Lung (tissue), 17 donors: ENCODE measurements at places on chromosomes 2 and 18. TPM values are rescaled to one million over a fixed set of nuclear protein-coding genes. Genes with fewer than 3 reads are reported as not detected.

VRK2 gene
- polyA plus RNA-seq, result 11.2 TPM

TDRD15 gene
- not detected for polyA plus RNA-seq

TRPM8 gene
- polyA plus RNA-seq, result not detected

ALPG gene
- polyA plus RNA-seq, result 0.14 TPM

CDH19 gene
- 0.13 TPM for polyA plus RNA-seq

AGXT gene
- 0.16 TPM for polyA plus RNA-seq

ACMSD gene
- polyA plus RNA-seq, result 0.14 TPM

ASIC4 gene
- polyA plus RNA-seq, result 0.02 TPM

PIK3C3 gene
- 27.1 TPM for polyA plus RNA-seq

DNA sequence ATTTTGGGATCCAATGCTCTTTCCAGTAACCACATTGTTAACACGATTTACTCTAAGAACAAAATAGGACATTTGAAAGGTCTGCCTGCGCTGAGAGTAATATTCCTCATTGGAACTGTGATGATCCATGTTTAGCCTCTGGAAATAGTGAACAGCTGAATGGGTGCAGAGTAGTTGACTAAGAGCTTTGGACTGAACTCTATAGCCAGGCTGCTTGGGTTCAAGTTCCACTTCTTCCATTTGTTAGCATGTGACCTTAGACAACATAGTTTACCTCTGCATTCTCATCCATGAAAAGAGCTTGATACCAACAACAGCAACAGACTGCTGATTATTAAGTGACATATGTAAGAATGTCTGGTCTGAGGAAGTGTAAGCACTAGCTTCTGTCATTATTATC, 128.3 kb upstream of the MMADHC start:
- no peak for DNase-seq
- H3K4me1 ChIP-seq, result peaks cover 5% of the 10 kb centered on the region
- no peak overlapping the region for H3K27ac ChIP-seq
- H3K27me3 ChIP-seq, result no peaks in the 10 kb centered on the region
- H3K4me3 ChIP-seq, result no peak overlapping the region
- no peaks in the 10 kb centered on the region for H3K36me3 ChIP-seq

DNA sequence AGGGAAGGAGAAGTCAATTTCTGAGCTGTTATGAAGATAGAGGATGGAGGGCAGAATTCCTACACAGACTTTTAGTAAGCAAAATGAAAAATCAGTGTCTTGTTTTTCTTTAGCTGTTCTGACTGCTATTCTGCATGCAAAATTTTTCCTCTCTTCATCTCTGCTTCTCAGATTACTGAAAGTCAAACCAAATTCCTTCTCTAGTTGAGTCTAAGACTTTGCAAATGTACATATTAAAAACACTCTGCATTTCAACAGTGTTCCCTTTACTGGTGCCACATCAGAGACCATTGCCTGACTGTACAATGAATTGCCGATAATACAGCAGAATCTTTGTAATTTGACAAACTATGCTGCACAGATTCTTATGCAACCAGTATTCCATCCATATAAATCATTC, 198.8 kb downstream of the EXOC6B start:
- H3K4me1 ChIP-seq, result peaks cover 22% of the 10 kb centered on the region
- H3K27ac ChIP-seq, result no peak overlapping the region
- DNase-seq, result peak; percentile 18
- H3K36me3 ChIP-seq, result peaks cover 1% of the 10 kb centered on the region

- no peak overlapping the region for H3K27ac ChIP-seq
- DNase-seq, result no peak
- no peak overlapping the region for H3K4me3 ChIP-seq
Measured at GRCh38 chr2:86411396-86411795, 29.8 kb upstream of the KDM3A start.

DNA sequence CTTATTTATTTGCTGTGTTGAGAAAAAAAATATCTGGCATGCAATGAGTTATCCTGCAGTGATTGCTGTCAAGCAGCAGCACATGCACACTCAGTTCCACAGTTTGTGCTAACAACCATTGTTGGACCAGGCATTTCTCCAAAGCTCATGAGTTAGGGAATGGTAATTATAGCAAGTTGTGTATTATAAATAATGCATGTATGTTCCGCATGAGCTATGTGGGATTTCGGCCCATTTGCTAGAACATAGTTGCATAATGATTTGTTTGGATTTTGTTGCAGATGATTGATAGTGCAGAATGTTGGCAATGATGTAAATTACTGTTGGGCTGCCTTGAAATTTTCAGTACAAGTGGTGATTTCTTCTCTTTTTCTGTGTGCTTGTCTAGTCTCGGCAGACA, 10.7 kb downstream of the KCNJ3 start:
- H3K4me3 ChIP-seq, result no peak overlapping the region
- no peaks in the 10 kb centered on the region for H3K27me3 ChIP-seq
- peak; percentile 15 for DNase-seq
- H3K27ac ChIP-seq, result no peak overlapping the region
- no peaks in the 10 kb centered on the region for H3K36me3 ChIP-seq

DNA sequence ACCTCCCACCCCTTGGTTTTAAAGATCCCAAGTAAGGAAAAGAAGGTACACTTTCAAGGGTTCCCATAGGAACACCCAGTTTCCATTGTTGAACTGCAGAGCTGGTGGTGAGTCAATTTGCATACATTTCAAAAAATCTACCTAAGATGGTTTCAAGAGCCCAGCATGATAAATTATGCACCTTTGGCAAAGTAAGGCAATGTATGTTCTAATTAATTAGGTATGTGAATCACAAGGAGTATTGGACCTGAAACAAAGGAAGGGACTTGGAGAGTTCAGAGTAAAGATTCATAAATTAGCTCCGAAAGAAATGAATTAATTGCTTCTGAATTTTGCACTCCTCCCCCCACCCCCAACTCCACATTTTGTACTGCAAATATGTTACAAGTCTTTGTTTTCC, 459.7 kb downstream of the LRATD1 start:
- H3K4me3 ChIP-seq, result no peak overlapping the region
- no peak for DNase-seq
- no peaks in the 10 kb centered on the region for H3K36me3 ChIP-seq
- H3K27me3 ChIP-seq, result no peaks in the 10 kb centered on the region
- no peaks in the 10 kb centered on the region for H3K4me1 ChIP-seq

GRCh38 chr2:57408587-57408986, 638.0 kb upstream of the VRK2 start:
- no peak for DNase-seq
- H3K4me1 ChIP-seq, result no peaks in the 10 kb centered on the region
- H3K36me3 ChIP-seq, result no peaks in the 10 kb centered on the region
- no peak overlapping the region for H3K4me3 ChIP-seq
- no peaks in the 10 kb centered on the region for H3K27me3 ChIP-seq

GRCh38 chr2:8388781-8389180, 293.1 kb upstream of the ID2 start:
- H3K27ac ChIP-seq, result no peak overlapping the region
- no peak for DNase-seq
- no peaks in the 10 kb centered on the region for H3K4me1 ChIP-seq
- no peaks in the 10 kb centered on the region for H3K27me3 ChIP-seq
- no peak overlapping the region for H3K4me3 ChIP-seq

DNA sequence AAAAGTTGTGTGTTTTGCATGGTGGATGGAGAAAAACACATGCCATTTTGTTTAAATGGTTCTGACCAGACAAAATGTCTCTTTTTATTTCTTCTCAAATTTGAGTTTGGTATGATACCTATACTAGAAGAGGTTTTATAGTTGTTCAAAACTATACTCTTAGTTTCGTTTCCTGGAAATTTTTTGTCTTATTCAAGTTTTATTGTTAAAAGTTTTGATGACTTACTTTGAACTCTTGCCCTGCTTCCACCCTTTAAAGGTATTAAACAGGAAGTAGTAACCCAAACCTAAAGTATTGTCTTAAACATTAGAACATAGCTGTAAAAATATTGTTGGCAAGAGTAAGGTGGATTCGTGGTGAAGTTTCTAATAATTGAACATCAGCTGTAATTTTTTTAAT, 98.2 kb downstream of the BABAM2 start:
- no peak overlapping the region for H3K4me3 ChIP-seq
- no peak for DNase-seq
- no peaks in the 10 kb centered on the region for H3K36me3 ChIP-seq
- H3K4me1 ChIP-seq, result no peaks in the 10 kb centered on the region
- H3K27me3 ChIP-seq, result no peaks in the 10 kb centered on the region

DNA sequence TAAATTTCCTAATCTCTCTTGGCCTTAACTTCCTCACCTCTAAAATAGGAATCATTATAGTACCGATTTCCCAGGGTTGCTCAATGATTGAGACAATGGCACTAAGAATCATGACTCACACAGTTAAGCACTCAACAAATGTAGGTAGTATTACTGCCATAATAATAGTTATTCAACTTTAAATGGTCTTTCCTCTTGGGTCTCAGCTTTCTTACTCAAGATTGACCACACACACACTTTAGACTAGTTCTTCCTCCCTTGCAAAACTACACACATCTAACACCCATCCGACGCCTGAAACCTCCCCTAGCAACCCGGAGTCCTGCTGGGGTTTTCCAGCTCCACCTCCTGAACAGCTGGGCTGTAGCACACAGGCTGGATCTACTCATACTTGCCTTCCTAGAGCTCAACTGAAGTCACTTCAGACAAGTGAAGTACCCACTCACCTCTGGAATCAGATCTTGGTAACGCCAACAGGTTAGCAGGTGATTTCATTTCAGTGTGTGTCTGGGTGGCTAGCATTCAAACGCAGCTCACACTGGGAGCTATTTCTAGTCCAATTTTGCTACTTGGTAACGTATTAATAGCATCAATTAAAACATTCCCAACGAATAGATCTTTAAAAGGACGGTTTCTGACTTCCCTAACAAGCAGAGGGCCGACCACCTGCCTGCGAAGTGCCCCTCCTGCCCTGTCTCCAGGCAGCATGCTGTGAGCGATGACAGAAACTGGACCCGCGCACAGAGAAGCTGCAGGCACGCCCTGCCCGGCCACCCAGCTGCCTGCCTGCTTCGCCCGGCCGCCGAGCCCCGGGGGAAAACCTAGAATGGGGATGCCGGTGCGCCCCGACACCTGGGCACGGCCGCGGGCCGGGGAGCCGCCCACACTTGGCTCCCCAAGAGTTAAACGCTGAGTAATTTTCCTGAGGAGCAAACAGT, 1.1 kb downstream of the UXS1 start:
- no peaks in the 10 kb centered on the region for H3K4me1 ChIP-seq
- H3K36me3 ChIP-seq, result no peaks in the 10 kb centered on the region
- H3K27me3 ChIP-seq, result no peaks in the 10 kb centered on the region
- H3K4me3 ChIP-seq, result peak overlapping the region; percentile 96
- DNase-seq, result peak; percentile 83

DNA sequence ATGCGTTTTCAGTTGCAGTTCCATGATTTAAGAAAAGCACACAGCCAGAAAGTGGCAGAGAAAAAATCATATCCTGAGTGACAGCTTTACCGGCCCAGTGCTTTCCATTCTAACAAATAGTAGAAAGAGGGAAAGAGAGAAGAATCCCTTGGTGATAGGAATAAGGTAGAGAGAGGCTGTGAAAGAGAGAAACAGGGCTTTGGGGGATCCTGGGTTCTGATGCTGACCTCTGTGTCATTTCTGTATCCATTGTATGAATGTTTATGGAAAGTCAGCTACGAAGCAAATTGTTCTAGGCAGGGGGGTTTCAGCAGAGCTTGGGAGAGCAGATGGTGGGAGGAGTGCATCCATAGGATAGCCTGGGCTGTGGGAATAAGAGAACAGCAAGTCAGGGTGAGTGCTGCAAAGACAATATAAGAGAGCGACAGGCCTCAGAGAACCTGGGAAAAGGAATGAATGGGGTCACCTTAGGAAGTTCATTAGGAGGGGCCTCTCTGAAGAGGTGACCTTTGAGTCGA, 203.4 kb upstream of the TNP1 start:
- no peaks in the 10 kb centered on the region for H3K36me3 ChIP-seq
- H3K27me3 ChIP-seq, result no peaks in the 10 kb centered on the region
- H3K27ac ChIP-seq, result peak overlapping the region; percentile 12
- no peak overlapping the region for H3K4me3 ChIP-seq
- DNase-seq, result no peak

DNA sequence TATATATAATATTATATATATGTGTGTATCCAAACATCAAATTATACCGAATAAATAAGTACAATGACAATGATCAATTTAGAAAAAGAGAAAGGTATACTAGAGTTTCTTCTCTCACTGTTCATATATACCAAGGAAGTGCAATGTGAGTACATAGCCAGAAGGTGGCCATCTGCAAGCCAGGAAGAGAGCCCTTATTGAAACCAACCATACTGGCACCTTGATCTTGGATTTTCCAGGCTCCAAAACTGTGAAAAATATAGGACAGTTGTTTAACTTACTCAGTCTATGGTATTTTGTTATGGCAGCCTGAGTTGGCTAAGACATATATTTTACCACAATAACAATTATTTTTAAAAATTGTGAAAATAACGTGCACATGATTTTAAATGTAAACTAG, 1490.2 kb upstream of the SLC39A10 start:
- no peak overlapping the region for H3K27ac ChIP-seq
- no peaks in the 10 kb centered on the region for H3K36me3 ChIP-seq
- peak; percentile 32 for DNase-seq
- H3K4me3 ChIP-seq, result no peak overlapping the region
- H3K27me3 ChIP-seq, result no peaks in the 10 kb centered on the region

DNA sequence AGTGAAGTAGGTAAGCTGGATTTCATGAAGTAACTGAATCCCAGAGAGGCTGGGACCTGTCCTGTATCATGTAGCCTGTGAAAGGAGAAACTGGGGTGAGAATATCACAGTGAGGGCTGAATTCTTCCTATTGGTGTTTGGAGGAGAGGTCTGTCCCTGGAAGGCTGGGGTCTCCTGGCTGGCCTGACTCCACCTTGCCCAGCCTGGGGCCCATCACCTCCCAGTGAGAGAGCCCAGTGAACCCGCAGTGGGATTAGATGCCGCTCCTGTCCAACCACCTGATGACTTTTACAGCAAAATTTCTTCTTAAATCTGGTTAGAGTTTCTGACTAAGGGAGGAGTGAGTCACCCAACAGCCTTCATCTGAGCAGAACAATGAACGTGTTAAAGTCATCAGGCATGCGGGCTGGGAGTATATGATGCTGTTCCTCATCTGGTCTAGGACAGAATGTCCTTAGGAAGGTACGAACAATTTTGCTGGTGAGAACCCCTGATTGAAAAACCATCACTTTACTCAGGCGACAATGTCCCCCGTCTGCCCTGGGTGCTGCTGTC, 152.9 kb downstream of the LPIN1 start:
- no peaks in the 10 kb centered on the region for H3K4me1 ChIP-seq
- no peak overlapping the region for H3K27ac ChIP-seq
- H3K36me3 ChIP-seq, result no peaks in the 10 kb centered on the region
- no peak overlapping the region for H3K4me3 ChIP-seq
- no peak for DNase-seq

DNA sequence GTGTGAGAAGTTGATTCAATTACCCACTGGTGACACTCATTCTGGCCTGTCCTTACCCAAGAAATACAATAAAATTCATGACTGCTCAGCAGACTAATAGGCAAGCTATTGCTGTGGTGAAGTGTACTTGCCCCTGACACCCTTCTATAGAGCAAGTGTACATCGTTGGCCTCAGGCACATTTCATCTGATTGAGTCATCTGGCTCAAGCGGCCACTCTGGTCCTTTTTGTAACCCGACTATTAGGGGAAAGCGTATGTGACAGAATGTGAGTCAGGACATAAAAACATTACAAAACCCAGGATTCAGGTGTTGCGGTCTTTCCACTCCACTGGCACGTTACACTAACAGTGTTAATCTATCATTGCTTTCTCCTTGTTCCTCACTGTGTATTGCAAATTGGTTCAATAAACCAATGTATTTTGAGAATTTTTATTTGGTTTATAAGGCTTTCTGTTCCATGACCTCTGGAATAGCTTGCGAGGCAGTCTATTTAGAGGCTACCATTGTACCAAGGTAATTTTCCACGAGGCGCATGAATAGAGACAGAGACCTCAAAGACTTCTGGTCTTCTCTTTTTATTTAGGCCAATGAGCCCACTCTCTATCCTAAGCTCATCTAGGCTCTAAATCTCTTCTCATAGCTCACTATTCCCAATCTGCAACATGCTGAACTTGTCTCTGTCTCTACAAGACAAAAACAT, 10.2 kb upstream of the TTC32 start:
- no peak overlapping the region for H3K4me3 ChIP-seq
- H3K27me3 ChIP-seq, result no peaks in the 10 kb centered on the region
- no peaks in the 10 kb centered on the region for H3K4me1 ChIP-seq
- no peak for DNase-seq
